ENCODE measurements at places on chromosomes 7 and 10. TPM values are rescaled to one million over a fixed set of nuclear protein-coding genes. Genes with fewer than 3 reads are reported as not detected.

Gene TMEM273
- polyA plus RNA-seq: not detected

Gene INMT
- 0.22 TPM for polyA plus RNA-seq

Gene OR2A5
- polyA plus RNA-seq: not detected

Gene MUC3A
- not detected for polyA plus RNA-seq

Gene WASHC2C
- 244 TPM for polyA plus RNA-seq

Gene SEC31B
- 3.7 TPM for polyA plus RNA-seq

Gene WDR86
- not detected for polyA plus RNA-seq

Gene ZNF503
- polyA plus RNA-seq: 0.56 TPM

Gene SOSTDC1
- polyA plus RNA-seq: 90.2 TPM

Gene WDFY4
- polyA plus RNA-seq: not detected

Gene TAS2R4
- polyA plus RNA-seq: 1.1 TPM

Gene SEMA3A
- polyA plus RNA-seq: 17.0 TPM

Gene LIPF
- polyA plus RNA-seq: not detected

Gene INSIG1
- polyA plus RNA-seq: 33.1 TPM

Gene TNPO3
- polyA plus RNA-seq: 19.0 TPM

Gene SPDYE9
- polyA plus RNA-seq: 1.4 TPM

Gene ALOX5
- polyA plus RNA-seq: 0.27 TPM

Gene NANOS1
- 1.4 TPM for polyA plus RNA-seq

Gene HMX2
- not detected for polyA plus RNA-seq

Gene LEP
- not detected for polyA plus RNA-seq

Gene BET1
- polyA plus RNA-seq: 53.3 TPM

Gene PRKG1
- polyA plus RNA-seq: 117 TPM

Gene PIP4K2A
- 28.9 TPM for polyA plus RNA-seq

Gene KLLN
- 0.99 TPM for polyA plus RNA-seq

All from Purkinje cell (primary cell).